CD4-positive, alpha-beta memory T cell (primary cell): ENCODE measurements at places on chromosomes 4 and X. TPM values are rescaled to one million over a fixed set of nuclear protein-coding genes. Genes with fewer than 3 reads are reported as not detected.
A peak's percentile ranks its signal among the peaks of the same experiment; 100 is the strongest.

- peaks cover 5% of the 10 kb centered on the region for H3K4me1 ChIP-seq
- H3K36me3 ChIP-seq = no peaks in the 10 kb centered on the region
- H3K27me3 ChIP-seq = no peaks in the 10 kb centered on the region
- no peak overlapping the region for H3K27ac ChIP-seq
- no peak overlapping the region for H3K4me3 ChIP-seq
These were observed 450.7 kb downstream of the MID1IP1 start for GRCh38 chrX:39251995-39252394.

- H3K27ac ChIP-seq = no peak overlapping the region
- DNase-seq = no peak
- no peaks in the 10 kb centered on the region for H3K36me3 ChIP-seq
- no peak overlapping the region for H3K4me3 ChIP-seq
- H3K4me1 ChIP-seq = no peaks in the 10 kb centered on the region
- no peaks in the 10 kb centered on the region for H3K27me3 ChIP-seq
These were observed 8.8 kb upstream of the BMP2K start for GRCh38 chr4:78767350-78767749.

- H3K4me3 ChIP-seq = peak overlapping the region; percentile 57
- no peaks in the 10 kb centered on the region for H3K36me3 ChIP-seq
- H3K4me1 ChIP-seq = peaks cover 10% of the 10 kb centered on the region
- no peak overlapping the region for H3K27ac ChIP-seq
- DNase-seq = peak; percentile 37
These were observed 169.0 kb upstream of the BCOR start for GRCh38 chrX:40266490-40267333.

GRCh38 chrX:776529-777230 is 146.1 kb downstream of the SHOX start:
- no peaks in the 10 kb centered on the region for H3K4me1 ChIP-seq
- H3K4me3 ChIP-seq = no peak overlapping the region
- no peak for DNase-seq
- no peaks in the 10 kb centered on the region for H3K27me3 ChIP-seq
- no peaks in the 10 kb centered on the region for H3K36me3 ChIP-seq

ADGRG2 gene
- not detected for total RNA-seq

DNA sequence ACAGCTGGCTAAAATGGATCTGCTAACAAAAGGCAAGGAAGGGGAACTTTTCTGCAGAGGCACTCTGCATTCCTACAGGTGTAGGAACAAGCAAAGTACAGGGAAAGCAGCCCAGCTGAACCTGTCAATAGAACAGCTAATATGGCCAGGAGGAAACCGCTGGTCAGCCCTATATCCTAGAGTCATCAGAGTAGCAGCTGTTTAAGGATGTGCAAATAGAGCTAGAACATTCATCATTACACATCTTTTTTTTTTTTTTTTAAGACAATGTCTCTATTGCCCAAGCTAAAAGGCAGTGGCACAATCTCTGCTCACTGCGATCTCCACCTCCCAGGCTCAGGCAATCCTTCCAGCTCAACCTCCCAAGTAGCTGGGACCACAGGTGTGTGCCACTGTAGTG is 163.0 kb downstream of the BTC start:
- H3K4me1 ChIP-seq = peaks cover 16% of the 10 kb centered on the region
- no peak for DNase-seq
- no peaks in the 10 kb centered on the region for H3K27me3 ChIP-seq
- no peaks in the 10 kb centered on the region for H3K36me3 ChIP-seq

TTC29 gene
- total RNA-seq = not detected

DNA sequence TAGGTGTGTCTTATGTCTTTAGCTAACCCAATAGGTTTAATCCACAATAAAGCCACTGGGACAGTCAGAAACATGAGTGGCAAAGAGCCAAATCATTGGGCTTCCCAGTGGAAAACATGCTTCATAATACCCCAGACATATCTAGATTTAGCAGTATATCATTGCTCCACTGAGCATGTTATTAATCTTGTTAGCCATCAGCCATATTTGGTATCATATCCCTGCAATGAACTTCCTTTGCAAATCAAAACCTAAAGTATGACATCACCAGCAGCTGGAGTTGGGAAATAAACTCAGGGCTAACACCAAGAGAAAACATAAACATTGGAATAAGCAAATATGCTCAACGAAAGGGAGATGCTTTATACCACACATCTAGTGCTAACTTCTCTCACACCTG is 280.8 kb upstream of the NOCT start:
- no peak for DNase-seq
- H3K27me3 ChIP-seq = no peaks in the 10 kb centered on the region
- H3K27ac ChIP-seq = no peak overlapping the region
- H3K4me1 ChIP-seq = no peaks in the 10 kb centered on the region

DNA sequence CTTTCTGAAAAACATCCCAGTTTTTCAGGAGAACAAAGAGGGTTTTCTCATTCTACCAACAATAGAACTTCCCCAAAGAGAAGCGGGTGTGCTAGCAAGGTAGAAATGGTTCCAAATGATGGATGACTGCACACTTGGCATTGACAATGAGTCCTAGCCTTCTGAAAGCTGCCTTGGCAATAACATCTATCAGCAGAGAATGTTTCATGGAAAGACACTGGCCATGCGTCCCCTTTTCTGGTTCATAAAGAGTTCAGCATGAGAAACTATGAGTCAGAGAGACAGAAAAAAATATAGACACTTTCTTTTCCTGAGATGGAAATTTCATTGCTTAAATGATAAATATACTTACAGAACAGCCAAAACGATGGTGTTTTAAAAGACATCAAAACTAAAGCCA is 236.9 kb upstream of the PRKX start:
- no peak overlapping the region for H3K27ac ChIP-seq
- no peak for DNase-seq
- H3K27me3 ChIP-seq = no peaks in the 10 kb centered on the region
- H3K4me1 ChIP-seq = no peaks in the 10 kb centered on the region

ETDA gene
- not detected for total RNA-seq

DNA sequence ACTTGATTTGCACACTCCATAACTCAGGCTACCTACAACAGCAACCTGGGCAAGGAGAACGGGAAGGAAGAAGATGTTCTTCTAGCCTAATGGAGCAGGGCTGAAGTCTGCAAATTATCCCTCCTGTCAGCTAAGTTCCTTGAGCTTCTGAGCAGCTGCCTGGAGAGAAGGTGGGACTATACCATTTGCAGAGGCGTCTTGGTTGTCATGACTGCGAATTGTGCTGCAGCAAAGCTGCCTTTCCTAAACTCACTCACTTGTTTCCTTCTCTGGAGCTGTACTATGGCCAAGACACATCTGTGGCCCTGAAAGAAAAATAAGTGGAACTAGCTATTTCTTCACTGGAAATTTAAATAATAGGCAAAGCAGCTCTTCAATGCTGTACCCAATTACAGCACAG is 682.4 kb upstream of the GRIA3 start:
- no peaks in the 10 kb centered on the region for H3K36me3 ChIP-seq
- H3K4me1 ChIP-seq = no peaks in the 10 kb centered on the region
- H3K27me3 ChIP-seq = no peaks in the 10 kb centered on the region

DNA sequence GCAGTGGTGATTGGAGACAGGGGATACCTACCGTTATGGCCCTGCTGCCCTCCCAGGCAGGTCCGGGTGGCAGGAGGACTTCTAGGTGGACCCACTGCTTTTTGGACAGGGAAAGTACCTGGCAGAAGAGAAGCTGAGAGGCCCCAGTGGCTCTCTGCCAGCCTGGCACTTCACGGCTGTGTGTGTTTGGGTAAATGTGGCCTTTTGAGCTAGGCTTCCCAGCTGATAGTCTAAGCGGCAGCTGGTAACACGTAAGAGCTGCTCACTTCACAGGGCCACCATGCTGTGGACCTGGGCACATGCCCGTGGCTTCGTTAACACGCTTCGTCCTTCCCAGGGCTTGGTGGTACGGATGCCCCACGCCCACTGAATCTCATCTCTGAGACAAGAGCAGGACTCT is 92.0 kb upstream of the CLCN4 start:
- H3K4me1 ChIP-seq = no peaks in the 10 kb centered on the region
- no peaks in the 10 kb centered on the region for H3K36me3 ChIP-seq
- no peak overlapping the region for H3K27ac ChIP-seq
- no peak for DNase-seq

DNA sequence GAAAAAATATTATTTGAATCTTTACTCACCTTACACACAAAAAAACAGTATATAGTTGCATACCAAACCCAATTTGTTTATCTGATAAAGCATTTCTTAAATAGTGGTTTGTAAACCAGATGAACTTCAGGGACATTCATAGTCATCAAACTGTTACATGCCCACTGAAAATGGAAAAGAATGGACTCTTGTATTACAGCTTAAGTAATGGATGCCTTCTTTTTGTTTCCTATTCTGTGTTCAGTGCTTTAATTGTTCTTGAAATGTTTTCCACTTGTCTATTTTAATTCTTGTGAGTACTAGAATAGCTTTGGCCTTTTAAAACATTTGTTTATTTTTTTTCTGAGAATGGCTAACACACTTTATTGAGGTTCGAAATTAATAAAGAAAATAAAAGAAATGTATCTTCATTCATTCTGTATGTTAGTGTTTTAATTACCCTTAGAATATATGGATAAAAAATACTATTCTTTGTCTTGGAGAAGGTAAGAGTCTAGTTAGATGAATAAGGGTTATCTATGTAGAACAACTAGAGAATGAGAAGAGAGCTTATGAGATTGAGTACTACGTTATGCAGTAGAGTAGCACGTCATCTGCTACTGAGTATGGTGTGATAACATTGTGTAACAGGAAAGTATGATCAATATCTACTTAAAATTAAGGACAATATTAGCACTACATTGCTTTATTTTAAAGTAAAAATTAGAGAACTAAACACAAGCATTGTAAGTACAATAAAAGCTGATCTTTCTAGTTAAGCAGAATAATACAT is 9.9 kb downstream of the CPEB2 start:
- no peak overlapping the region for H3K4me3 ChIP-seq
- H3K36me3 ChIP-seq = peaks cover 6% of the 10 kb centered on the region
- DNase-seq = no peak
- H3K27me3 ChIP-seq = no peaks in the 10 kb centered on the region

GRCh38 chrX:116436358-116436816 is at the start of gene SLC6A14:
TSS of gene SLC6A14 (plus strand) at chrX:116436606. CDS start at chrX:116436710, 104 bp downstream.
- no peak within 1 kb of the TSS for H3K4me3 ChIP-seq
- no peaks in the 10 kb centered on the region for H3K36me3 ChIP-seq
- no peak for DNase-seq
- H3K4me1 ChIP-seq = no peaks in the 10 kb centered on the region

GRCh38 chr4:125283707-125284279 is 31.0 kb upstream of the FAT4 start:
- H3K27me3 ChIP-seq = no peaks in the 10 kb centered on the region
- no peaks in the 10 kb centered on the region for H3K4me1 ChIP-seq
- no peaks in the 10 kb centered on the region for H3K36me3 ChIP-seq
- no peak overlapping the region for H3K27ac ChIP-seq
- H3K4me3 ChIP-seq = no peak overlapping the region

- no peak overlapping the region for H3K4me3 ChIP-seq
- no peaks in the 10 kb centered on the region for H3K4me1 ChIP-seq
- no peaks in the 10 kb centered on the region for H3K36me3 ChIP-seq
- no peak overlapping the region for H3K27ac ChIP-seq
These were observed 222.1 kb downstream of the FRMPD4 start for GRCh38 chrX:12360383-12360782.

GRCh38 chrX:110491846-110492620 is 133.4 kb downstream of the RTL9 start:
- H3K4me3 ChIP-seq = no peak overlapping the region
- no peak for DNase-seq
- H3K27me3 ChIP-seq = no peaks in the 10 kb centered on the region
- H3K36me3 ChIP-seq = no peaks in the 10 kb centered on the region

GRCh38 chrX:68203211-68203610 is 230.1 kb downstream of the OPHN1 start:
- H3K4me1 ChIP-seq = no peaks in the 10 kb centered on the region
- no peaks in the 10 kb centered on the region for H3K36me3 ChIP-seq
- DNase-seq = no peak
- no peaks in the 10 kb centered on the region for H3K27me3 ChIP-seq

MFAP3L gene
- total RNA-seq = 2.1 TPM

DNA sequence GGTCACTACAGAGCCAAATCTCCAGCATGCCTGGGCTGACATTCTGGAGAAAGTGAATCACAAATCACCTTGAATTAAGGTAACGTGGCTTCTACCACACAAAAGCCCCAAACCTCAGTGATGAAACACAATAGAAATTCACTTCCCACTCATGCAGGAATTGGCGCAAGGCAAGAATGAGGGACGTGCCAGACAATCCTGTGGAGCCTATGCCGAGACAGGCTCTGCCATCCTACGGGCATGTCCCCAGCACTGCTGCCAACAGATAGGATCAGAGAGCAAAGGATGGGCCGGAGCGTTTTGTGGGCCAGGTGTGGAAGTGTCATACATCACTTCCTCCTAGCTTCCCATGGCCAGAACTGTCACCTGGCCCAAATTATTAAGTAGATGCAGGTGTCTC is 118.0 kb downstream of the IRF2 start:
- H3K27me3 ChIP-seq = no peaks in the 10 kb centered on the region
- H3K4me1 ChIP-seq = peaks cover 12% of the 10 kb centered on the region
- no peaks in the 10 kb centered on the region for H3K36me3 ChIP-seq

DNA sequence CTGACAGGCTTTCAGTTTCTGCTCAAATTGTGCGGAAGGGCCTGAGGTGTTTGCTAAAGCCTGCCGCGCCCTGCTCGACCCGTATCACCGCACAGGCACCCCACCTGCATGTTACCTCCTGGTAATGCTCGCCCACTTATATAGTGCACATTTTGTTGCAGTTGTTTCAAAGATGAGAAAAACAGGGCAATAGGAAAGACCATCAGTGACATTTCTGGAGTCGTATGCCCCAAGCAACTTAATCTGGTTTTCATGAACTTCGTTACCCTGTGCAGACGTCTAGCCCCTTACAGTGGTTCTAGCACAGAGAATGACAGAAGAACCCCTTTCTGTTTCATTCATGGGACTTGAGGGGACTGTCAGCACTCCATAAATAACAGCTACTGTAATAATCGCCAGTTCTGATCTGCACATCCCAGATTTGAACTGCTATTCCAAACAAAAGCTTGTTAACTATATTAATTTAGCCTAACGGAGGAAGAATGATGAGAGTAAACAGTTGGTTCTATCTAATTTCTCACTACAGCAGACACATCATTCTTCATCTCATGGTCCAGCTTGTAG is 940 bp upstream of the DCTD start:
- no peaks in the 10 kb centered on the region for H3K27me3 ChIP-seq
- peaks cover 30% of the 10 kb centered on the region for H3K4me1 ChIP-seq
- peak overlapping the region; percentile 94 for H3K27ac ChIP-seq
- H3K36me3 ChIP-seq = peaks cover 7% of the 10 kb centered on the region
- peak overlapping the region; percentile 55 for H3K4me3 ChIP-seq

DNA sequence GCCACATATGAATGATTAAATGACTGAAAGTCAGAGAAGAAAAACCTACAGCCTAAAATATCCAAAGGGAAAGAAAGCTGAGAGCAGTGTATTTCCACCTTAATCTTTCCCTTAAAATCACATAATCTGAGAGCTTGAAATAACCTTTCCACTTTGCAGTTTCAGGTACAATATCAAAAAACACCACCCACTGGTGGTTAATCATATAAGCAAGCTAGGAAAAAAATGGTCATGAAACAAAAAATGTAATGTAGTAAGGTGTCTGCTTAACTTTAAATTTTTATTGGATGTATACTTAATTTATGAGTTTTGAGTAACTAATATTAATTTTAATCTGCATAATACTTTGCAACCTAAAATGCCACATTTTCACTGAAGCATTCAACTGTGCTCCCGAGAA is 3.2 kb downstream of the PRDM5 start:
- H3K27ac ChIP-seq = no peak overlapping the region
- H3K4me1 ChIP-seq = peaks cover 9% of the 10 kb centered on the region
- no peaks in the 10 kb centered on the region for H3K36me3 ChIP-seq
- no peaks in the 10 kb centered on the region for H3K27me3 ChIP-seq
- H3K4me3 ChIP-seq = no peak overlapping the region
- no peak for DNase-seq

- no peak overlapping the region for H3K4me3 ChIP-seq
- DNase-seq = no peak
- H3K27me3 ChIP-seq = no peaks in the 10 kb centered on the region
- H3K27ac ChIP-seq = no peak overlapping the region
These were observed 35.8 kb upstream of the TMEM164 start for GRCh38 chrX:109967156-109967555.
